Jurkat, Clone E6-1 (cell line): ENCODE measurements at places on chromosomes 4 and X.
A peak's percentile ranks its signal among the peaks of the same experiment; 100 is the strongest.

DNA sequence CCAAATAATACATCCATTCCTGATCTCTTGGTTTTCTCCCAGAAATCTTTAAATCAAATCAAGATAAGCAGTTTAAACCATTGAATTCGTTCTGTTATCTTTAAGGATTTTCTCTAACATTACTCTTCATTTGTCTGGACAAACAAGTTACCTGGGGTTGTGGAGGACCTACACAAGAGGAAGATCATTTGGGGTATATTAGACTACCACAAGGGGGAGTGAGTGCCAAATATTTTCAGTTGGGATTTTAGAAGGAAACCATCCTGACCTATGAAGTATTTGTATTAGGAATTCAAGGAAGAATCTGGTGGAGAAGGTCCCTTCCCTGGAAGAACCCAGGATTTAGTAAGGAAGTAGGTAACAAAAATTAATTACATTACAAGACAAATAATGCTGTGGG lies 12.0 kb upstream of the DCHS2 start:
- peak; percentile 7 for DNase-seq

DNA sequence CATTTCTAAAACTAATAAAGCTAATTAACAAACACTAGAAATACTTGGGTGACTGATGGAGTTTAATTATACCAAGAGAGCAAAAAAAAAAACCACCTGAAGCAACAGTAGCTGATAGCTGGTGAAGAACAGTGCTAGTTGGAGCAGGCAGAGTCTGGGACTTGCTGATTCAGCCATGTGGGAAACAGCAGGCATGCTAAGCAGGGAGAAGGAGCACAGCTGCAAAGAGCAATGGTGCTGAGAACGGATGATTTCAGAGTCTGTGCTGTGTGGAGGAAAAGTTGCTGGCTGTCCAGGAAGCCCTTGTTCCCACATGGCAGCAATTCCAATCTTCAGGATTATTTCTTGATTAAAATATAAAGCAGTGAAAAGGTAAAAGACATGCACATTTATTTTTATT lies 68.8 kb downstream of the NPY1R start:
- DNase-seq = no peak

- no peak for DNase-seq
Measured at GRCh38 chr4:94472056-94472826, 20.5 kb downstream of the PDLIM5 start.

- no peak for DNase-seq
Measured at GRCh38 chrX:139203651-139204570, 326.6 kb upstream of the F9 start.

GRCh38 chrX:108299101-108299591 lies 139.1 kb downstream of the COL4A6 start:
- peak; percentile 9 for DNase-seq

DNA sequence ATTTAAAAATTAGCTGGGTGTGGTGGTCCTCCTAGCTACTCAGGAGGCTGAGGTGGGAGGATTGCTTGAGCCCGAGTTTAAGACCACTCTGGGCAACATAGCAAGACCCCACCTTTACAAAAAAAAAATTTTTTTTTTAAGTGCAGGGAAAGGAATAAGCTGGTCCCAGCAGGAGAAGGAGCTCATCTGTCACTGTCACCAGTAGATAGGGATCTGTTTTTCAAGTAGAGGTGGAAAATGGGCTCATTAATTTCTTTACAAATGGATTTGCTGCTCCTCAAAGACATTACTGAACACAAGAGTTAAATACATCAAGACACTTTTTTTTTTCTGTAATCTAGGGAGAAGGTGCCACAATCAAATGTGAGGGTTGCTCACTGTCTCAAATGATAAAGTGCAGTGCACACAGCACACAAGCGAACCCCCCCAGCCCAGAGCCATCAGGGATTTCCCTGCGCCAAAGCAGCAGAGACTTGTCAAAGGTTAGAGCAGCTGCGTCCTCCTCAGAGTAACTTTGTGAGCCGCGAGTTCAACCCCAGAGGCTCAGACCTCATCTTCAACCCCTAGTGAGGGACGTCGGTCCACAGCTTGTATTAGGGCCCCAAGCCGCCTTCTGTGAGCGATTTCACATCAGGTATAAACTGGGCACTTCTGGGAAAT lies 14.3 kb upstream of the MTNR1A start:
- no peak for DNase-seq

DNA sequence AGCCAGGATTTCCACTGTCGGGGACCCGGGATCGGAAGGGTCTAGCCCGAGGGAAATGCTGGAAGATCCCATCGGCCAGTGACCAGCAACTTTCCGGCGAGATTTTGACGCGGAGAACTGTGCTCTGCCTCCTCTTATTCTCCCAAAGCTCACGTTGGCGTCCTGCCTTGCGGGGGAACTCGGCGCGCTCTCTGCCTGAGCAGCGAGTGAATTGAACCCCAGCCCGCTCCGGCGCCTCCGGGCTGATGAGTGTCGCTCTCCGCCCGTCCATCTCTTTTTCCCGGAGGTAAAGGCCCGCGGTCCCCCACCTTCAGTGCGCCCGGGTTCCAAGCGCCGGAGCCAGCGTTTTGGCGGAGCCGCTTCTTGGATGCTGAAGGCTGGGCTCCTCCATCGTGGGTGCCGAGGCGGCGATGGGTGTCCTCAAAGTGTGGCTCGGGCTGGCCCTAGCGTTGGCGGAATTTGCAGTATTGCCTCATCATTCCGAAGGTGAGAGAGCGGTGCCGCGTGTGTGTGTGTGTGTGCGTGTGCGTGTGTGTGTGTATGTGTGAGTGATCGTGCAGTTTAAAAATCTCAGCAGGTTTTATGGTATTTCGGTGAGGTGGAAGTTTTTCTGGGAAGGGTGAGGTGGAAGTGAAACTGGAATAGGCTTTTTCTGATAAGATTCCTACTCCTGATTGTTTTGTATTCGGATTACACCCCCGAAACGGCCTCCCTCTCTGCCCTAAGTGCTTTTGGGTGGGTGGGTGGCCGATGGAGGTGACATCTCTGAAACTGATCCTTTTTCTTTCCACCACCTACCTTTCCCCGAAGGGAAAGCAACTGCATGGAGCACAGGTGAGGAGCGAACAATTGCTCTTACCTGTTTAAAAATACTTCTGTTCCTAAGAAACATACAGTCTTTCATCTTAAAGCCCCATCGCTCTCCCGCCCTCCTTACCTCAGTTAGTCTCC lies 752 bp downstream of the FRAS1 start:
- no peak for DNase-seq

- peak; percentile 55 for DNase-seq
Measured at GRCh38 chrX:148133105-148133725, 152.1 kb downstream of the FMR1NB start.

DNA sequence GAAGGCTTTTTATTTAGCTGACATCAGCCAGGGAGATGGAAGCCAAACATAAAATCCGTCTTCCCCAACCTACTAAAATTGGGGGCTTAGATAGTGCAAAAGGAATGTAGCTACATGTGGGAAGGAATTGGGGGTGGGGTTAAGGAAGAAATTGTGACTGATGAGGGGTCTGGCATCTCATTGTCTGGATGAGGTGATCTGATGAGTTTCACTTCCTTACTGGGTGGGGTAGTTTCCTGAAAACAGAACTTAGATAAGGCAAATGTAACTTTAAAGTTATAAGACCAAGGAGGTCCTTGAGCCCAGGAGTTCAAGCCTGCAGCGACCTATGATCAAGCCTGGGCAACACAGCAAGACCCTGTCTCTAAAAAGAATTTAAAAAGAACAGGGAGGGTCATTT lies 105.5 kb upstream of the NEIL3 start:
- DNase-seq = no peak

DNA sequence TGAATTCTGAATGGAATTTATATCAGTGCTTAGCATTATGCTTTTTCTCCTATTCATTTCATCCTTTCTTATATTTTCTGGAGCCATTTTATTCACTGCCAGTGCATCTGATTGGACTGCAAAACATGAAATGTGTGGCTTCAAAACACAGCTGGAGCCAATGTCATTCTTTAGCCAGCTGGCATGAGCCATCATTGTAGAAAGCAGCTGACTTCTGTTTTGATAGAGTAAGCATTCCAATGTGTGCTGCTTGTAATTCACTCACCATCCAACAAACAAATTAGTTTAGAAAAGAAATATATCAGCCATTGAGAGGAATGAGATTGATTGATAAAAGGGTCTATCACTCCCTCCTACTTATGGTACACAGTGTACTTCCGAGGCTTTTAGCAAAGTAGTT lies 2616.0 kb downstream of the ARAP2 start:
- no peak for DNase-seq

GRCh38 chr4:128825226-128825625 lies 15.7 kb downstream of the JADE1 start:
- DNase-seq = no peak

- DNase-seq = no peak
Measured at GRCh38 chr4:17448689-17449088, 63.2 kb downstream of the QDPR start.

DNA sequence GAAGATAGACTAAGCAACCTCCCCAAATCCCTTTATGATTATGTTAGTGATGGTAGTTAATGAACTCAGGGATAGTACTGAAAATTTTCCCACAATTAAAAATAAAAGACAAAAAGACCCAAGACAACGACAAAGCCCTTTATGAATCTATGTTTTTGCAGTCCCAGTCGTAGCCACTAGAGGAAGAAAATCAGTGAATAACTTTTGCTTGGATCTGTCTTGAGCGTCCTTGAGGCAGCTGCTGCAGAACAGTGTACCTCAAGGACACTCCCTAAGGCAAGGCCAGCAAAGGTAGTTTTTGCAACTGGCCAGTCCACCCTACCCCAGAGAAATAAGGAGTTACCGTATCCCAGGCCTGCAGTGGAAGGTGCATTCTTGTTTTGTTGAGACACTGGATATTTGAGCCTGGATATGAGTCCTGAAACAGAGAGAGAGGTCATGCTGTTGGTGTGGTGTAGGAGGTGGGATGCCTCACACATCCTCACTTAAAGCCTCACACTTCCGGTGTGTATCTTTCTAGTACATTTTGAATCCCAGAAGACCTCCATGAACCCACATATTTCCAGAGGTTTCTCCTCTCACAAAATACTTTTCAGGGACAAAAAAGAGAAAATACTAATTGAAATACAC lies 8.7 kb upstream of the TIMM8A start:
- DNase-seq = peak; percentile 32

DNA sequence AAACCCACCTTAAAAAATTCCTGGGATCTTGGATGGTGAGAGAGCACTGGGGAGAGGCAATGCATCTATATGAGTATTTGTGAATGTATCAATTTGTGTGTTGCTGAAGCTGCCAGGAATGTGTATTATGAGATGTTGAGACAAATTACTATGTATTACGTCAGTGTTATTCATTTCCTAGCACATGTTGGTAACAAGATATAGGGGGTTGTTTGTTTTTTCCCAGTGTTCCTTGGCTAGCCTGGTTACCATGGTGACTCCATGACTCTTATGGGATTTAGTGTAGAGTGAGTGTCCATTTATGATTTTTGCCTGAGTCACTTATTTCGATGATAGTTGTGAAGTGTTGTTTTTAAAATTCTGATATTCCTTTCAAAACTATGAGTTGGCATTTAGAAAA lies 65.6 kb downstream of the RAB40A start:
- DNase-seq = no peak

GRCh38 chr4:100493756-100494155 lies 24.1 kb downstream of the EMCN start:
- no peak for DNase-seq

DNA sequence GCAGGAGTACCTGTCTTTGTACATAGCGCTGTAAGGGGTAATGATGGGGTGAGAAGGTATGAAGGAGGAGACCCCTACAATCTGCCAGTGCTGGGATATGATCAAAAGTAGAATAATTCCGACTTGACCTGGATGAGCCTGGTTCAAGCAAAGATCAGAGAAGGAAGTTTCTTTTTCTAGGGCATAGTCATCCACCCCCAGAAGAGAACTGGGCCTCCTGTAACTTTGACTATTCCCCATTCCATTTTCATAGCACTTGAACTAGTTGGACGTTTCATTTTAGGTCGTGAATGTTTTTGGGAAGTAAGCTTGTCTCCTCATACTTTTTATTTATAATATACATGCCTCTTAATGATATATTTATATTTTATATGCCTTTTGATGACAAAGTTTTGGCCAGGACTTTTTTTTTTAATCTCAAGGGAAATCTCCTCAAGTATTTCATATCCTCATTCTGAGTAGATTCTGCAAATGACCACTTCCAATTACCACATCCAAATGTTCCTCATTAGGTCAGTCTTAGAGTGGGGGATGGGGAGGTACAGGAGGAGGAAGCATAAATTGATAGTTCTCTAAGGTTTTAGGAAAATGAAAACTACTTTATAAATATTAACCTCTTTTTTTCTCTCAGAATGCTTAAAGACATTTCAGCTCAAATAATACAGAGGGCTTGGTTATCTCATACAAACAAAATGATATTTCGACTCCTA lies 3.5 kb downstream of the CXorf58 start:
- DNase-seq = no peak

- DNase-seq = no peak
Measured at GRCh38 chr4:78199984-78200383, 142.9 kb downstream of the FRAS1 start.

GRCh38 chr4:108590776-108591175 lies 29.6 kb upstream of the RPL34 start:
- DNase-seq = no peak

DNA sequence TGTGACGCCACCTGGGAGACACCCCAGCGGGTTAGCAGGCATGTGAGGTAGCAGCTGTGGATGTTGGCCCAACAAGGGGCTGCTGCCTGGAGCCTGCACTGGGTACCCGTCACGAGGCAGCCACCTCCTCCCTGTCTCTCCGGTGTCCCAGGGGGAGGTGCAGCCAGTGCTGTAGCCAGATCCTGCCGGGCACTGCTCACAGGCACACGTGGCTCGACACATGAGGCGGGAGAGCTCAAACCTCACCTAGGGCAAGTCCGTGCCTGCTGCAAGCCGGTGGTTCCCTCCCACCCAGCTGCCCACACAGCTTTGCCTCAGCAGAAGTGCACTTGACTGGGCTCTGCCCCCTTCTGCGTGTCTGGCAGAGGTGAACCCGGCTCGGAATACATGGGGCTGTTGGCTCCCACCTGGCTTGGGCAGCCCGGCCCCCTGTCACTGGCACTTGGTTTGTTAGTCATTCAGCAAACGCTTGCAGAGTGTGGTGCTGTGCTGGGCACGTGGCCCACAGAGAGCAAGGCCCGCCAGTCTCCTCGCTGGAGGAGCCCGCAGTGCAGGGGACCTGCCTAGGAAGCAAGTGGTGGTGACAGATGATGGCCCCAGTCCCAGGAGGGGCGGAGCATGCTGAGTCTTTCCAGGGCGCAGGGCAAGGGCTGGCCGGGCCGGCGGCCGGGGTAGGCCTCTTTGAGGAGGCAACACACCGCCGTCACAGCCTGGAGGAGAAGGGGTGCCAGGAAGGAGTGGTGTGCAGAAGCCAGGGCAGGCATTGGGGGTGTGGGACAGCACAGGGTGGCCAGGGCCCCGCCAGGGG lies 10.1 kb upstream of the SH3TC1 start:
- DNase-seq = no peak

- no peak for DNase-seq
Measured at GRCh38 chr4:81503586-81503985, 31.9 kb upstream of the RASGEF1B start.

DNA sequence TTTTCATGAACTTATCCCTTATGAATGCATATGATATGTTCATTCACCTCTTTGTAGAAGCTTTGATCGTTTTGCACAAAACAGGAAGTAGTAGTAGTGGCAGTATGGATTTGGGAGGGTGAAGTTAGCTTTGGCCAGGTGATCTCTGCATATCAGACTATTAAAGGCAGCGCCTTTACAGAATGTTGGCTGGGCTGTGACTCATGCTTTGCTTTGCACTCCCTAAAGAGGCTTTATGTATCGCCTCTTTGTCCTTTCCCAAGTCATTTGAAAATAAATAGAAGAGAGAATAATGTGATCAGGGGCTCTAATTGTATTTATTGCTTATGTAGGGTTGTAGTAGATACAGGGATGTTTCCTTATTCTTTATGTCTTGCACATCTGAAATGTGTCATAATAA lies 50.4 kb downstream of the SHROOM3 start:
- no peak for DNase-seq
